ENCODE measurements at places on chromosomes 12 and 14. TPM values are rescaled to one million over a fixed set of nuclear protein-coding genes. Genes with fewer than 3 reads are reported as not detected.

The PGF gene
- total RNA-seq = 28.8 TPM

The LMNTD1 gene
- total RNA-seq = not detected

The GATC gene
- 16.4 TPM for total RNA-seq

The NKX2-1 gene
- total RNA-seq = not detected

The ACVRL1 gene
- not detected for total RNA-seq

All from foreskin keratinocyte (primary cell).